Glutamatergic neuron (in vitro differentiated cells): ENCODE measurements at places on chromosomes 5 and 9.

GRCh38 chr9:136326061-136326760 lies 1.1 kb upstream of the GPSM1 start:
- DNase-seq, result no peak

DNA sequence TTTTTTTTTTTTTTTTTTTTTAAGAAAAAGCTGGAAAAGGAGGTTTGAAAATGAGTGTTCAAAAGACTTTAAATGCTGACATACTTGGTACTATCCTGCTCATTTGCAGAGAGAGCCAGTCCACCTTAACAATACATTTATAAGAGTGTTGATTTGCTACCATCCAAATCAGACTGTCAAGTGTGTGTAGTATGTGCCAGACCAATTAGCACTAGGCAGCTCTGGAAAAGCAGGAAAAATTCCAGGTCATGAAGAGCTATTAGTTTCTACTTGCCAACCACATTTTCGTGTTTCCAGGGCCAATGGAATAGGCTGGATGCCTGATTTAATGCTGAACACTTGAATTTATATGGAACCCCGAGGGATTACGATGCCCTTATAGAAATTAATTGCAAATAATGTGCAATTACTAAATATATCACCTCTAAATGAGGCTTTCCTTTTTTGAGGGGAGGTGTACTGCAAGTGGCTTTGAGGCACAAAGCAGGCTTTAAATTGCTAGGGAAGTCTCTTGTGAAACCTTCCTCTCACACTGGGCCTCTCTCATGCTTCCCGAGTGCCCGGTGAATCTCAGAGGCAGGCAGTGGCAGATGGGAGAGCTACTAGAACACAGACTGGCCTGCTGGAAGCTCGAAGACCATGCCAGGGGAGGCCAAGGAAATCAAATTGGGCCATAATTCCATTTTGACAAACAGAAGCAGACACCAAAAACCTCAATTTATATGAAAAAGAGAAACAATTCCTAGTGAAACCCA lies 178.7 kb downstream of the PPP2R2B start:
- peak; percentile 34 for DNase-seq

DNA sequence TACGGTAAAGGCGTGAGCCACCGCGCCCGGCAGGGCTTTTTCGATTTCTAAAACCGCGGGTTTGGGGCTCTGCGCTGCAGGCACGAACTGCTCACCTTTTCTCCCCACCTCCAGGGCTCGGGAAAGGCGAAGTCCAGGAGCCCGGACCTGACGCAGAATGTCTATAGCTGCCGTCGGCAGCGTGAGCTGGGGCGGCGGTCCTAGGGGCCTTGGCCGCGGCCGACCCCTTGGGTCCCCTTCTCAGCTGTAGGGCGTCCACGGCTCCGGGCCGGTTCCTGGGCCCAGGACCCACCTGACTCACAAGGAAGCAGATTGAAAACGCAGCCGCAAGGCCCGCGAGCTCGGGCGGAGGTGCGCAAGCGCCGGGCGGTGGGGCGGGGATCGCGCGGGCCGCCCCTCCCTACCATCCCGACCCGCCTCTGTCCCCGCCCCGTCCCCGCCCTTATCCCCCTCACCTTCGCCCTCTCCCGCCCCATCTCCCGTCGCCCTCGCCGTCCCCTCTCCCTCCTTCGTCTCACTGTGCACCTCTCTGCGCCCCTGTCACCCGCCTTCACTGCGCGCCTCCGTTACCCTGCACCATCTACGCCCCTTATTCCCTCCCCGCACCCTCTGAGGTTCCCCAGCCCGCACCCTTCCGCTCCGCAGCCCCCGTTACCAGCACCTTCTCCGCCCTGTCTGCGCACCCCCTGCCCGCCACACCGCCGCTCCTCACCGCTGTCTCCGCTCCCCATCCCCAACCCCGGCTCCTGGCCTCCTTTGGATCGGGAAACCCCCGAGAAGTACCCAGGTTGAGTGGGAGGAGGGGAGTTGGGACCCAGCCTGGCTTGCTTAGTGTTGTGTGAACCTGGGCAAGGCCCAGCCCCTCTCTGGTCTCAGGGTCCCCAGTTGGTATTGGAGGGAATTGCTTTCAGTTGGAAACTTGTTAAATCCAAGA lies at the start of gene HDHD3:
TSS of gene HDHD3 (minus strand) at position 353 of the 934 bp plus-strand sequence. CDS start 2,632 bp downstream, outside the sequence.
- peak; percentile 80 for DNase-seq

- no peak for DNase-seq
Measured at GRCh38 chr5:153964191-153964879, 74.4 kb downstream of the FAM114A2 start.

DNA sequence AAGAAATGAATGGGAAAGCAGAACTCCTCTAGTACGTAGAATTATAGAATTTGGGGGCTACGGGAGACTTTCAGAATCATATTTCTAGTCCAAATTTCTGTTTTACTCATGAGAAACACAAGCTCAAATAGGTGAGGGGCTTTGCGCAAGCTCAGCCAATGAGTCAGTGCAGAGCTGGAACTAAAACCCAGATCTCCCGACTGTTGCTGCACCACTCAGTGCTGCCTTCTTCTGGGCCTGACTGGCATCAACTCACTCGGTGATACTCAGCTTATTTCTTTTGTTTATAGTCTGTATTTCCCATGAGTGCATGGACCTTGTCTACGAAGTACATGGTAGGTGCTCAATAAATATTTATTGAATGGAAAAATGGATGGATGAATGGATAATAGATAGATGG lies 280.2 kb downstream of the CDK5RAP2 start:
- no peak for DNase-seq

GRCh38 chr9:114153761-114154599 lies 1.4 kb upstream of the COL27A1 start:
- no peak for DNase-seq

- DNase-seq, result no peak
Measured at GRCh38 chr5:71829206-71829605, 110.1 kb downstream of the CARTPT start.

GRCh38 chr9:101232405-101232977 lies 152.3 kb downstream of the BAAT start:
- no peak for DNase-seq

DNA sequence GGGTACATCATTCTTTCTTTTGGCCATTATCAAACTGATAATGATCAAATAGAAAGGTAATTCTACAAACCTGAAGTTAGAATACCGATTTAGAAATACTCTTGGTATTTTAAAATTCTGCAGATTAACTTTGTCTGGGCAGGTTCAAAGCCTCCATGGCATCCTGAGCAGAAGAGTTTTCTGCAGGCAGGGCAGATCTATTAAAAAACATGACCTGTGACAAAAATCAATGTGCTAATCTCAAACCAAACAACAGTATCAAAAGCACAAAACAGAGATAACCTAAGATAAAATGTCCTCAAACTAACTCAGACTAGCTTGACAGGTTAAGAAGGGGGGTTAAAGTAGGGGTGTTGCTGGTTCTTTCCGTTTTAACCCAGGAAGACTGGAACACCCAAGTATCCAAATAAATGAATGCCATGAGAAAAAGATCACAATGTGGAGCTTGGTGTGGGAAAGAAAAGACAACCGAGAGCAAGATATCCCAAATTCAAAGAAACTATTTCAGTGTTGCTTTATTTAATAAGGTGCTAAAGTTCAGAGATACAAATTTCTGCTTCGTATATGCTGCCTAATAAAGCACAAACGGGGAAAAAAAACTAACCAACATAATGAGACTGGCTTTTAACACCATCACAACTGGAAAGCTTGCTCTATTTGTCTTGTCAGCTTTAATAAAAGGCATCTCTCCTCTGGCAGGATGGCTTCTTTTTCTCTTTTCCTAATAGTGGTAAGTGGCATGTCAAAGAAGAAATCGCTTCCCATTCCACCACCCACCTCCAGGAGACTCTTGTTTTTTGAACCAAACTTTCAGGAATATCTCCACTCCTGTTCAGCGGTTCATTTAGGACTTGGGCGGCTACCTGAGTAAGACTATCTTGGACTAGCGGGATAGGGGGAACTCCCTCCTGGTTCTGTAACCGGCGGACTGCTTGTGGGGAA lies 2.3 kb downstream of the EFNA5 start:
- DNase-seq, result no peak

GRCh38 chr5:75993643-75994520 lies 89.3 kb upstream of the SV2C start:
- DNase-seq, result no peak

- no peak for DNase-seq
Measured at GRCh38 chr9:97438666-97439065, 26.8 kb downstream of the TDRD7 start.

DNA sequence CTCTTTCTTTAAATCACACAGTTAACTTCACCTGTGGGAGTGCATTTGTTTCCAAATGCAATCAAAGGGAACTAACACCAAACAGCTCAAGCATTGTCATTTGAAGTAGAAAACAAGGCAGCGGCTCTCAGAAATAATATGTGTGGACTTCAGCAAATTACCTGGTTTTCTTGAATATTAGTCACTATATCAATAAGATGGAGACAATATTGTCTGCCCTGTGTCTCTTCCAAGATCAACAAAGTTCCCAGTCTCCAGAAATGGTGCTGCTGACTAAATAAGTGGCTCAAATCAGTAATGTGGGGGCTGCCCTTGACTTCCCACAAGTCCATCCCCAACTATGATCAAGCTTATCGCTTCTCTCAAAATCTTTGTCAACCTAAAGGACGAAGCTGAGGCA lies 53.1 kb upstream of the CEMIP2 start:
- no peak for DNase-seq

- DNase-seq, result no peak
Measured at GRCh38 chr5:127936439-127936972, 147.1 kb upstream of the SLC12A2 start.

DNA sequence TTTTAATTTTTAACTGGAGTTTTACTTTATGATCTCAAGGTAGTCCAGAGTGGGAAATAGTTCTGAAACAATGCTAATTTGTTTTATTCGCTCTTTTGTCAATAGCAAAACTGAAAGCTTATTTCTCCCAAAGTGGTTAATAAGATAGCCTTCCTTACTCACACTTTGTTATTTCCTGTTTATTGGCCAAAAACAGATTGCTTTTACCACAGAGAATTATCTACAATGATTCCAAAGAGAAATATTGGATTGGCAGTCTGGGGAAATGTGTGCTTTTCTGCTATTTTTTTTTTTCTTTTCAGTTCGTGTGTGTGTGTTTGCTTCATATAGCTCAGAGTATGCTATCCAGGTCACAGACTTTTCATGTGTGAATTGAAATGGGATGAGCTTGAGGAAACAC lies 756.7 kb upstream of the RGMB start:
- no peak for DNase-seq

DNA sequence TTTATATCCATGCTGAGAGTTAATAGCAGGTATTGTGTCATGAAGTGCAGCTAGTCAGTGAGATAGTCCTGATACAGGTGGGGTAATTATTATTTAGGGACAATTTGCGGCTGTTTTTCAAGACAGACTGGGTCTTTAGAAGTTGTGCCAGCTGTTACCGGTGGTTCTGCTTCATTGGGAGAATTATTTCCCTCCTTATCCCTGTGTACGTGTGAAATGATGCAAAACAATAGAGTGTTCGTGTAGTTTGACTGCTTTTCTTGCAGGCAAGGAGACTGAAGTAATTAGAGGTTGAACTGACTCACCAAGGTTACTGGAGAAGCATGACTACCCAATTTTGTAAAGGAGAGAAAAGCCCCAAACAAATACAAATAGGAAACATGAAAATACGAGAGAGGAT lies 101.7 kb downstream of the ARRDC3 start:
- DNase-seq, result no peak

DNA sequence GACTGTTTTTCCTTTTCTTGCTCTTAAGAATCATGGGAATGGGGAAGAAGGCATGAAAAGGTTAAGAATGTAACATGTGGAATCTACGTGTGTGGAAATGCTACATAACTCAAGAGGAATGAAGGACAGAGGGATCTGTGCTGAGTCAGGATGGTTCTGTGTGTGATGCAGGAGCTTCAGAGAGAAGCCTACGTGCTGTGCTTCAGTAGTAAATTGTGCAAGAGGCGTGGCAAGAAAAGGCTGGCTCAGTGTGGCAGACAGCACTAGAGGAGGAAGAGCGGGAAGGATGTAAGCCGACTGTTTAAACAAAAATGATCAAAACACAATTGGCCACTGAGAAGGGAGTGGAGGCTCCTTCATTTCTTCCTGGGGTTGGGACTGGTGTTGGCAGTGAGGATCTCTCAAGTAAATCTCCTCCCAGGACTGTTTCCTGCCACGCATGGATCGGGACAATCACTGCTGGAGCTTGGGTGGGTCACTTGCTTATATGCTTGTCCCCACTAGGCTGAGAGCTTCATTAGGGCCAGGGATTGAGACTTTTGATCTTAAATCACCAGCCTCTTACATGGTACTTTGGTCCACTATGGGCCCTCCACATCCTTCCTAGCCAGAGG lies 59.4 kb upstream of the BASP1 start:
- DNase-seq, result no peak

GRCh38 chr5:169591636-169592035 lies 8.1 kb downstream of the SPDL1 start:
- no peak for DNase-seq

- DNase-seq, result no peak
Measured at GRCh38 chr9:9998491-9999287, 614.1 kb downstream of the PTPRD start.

GRCh38 chr9:134369416-134370212 lies 43.4 kb downstream of the RXRA start:
- no peak for DNase-seq

DNA sequence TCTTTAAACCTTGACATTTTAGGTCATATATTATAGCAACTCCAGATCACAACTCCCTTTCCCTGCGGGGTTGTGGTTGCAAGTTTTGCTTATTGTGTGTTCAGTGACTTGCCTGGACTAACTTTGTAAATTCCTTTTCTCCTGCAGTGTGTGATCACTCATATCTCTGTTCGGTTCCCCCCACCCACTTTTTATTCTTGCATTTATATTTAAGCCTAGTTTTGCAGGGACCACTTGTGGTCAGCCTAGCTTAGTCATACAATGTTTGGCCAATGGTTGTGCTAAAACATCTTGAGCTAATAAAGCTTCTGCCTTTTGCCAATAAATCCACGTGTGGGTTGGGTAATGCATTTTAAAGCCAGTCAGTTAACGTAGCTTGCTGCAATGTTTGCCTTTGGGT lies 146.5 kb upstream of the IRX4 start:
- no peak for DNase-seq

GRCh38 chr9:38432922-38433510 lies 8.8 kb upstream of the IGFBPL1 start:
- DNase-seq, result no peak

GRCh38 chr5:140382866-140383265 lies 18.8 kb upstream of the ANKHD1 start:
- DNase-seq, result no peak

- DNase-seq, result no peak
Measured at GRCh38 chr5:56561455-56561854, 253.9 kb upstream of the MAP3K1 start.

- DNase-seq, result no peak
Measured at GRCh38 chr5:81907012-81907635, 64.7 kb upstream of the ATG10 start.

DNA sequence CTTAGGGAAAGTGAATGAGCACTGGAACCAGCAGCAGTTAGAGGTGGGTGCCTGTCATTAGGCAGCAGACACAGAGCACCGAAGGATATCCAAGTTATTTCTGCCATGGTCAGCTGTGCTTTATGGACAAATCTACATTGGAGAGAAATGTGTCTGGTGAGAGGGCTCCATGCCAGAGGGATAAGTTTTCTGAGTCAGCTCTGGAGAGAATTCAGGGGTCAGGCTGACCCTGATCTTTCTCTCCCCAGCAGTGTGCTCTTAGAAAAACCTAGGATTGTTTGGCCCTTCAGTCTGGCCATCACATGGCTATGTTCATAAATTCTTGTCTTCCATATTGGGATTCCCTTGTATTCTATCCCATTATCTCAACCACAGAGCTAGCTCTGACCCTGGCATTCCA lies 8.9 kb upstream of the IL17B start:
- DNase-seq, result no peak
